ENCODE measurements at places on chromosomes 5 and 9. TPM values are rescaled to one million over a fixed set of nuclear protein-coding genes. Genes with fewer than 3 reads are reported as not detected.

The RFK gene
- total RNA-seq, result 27.9 TPM

The PITX1 gene
- 0.38 TPM for total RNA-seq

The TAS2R1 gene
- total RNA-seq, result 0.28 TPM

The MGAT4B gene
- total RNA-seq, result 106 TPM

Data from regular cardiac myocyte (primary cell).